NCI-H526 treated with DMSO at 0.1 percent for 48 hours (cell line): ENCODE measurements at places on chromosomes 13 and 19.

GRCh38 chr13:102367836-102368235, 34.0 kb downstream of the FGF14 start:
- no peak for DNase-seq

DNA sequence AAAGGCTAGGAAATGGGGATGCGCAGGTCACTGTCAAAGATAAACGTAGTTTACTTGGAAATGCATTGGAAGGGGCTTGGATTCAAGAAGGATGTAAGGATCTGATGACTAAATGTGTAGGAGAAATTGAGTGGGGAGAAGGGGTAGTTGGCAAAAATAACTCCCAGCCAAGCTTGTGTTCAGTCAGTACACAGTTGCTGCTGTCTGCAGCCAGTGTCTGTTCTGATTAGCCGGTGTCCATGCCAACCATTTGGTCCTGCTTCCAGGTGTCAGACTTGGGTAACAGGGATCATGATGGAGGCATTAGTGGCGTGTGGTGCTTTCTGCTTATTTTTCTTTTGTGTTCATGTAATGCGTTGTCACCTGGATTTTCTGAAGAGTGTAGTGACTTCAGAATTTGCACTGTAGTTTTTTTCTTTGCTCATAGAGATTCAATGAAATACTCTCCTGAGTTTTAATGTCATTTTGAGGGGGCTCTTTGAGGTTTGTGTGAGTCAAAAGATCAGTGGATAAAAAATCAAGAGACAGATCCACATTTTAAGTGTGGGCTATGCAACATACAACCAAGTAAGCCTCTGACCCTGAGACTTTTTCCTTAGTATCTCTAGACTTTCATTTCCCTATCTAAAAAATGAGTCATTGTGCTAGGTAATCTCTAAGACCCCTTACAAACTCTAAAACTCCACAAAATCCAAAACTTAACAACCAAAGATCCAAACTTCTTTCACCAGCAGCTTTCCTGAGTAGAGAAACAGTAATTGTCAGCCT, 103.9 kb downstream of the WDFY2 start:
- peak; percentile 56 for DNase-seq

DNA sequence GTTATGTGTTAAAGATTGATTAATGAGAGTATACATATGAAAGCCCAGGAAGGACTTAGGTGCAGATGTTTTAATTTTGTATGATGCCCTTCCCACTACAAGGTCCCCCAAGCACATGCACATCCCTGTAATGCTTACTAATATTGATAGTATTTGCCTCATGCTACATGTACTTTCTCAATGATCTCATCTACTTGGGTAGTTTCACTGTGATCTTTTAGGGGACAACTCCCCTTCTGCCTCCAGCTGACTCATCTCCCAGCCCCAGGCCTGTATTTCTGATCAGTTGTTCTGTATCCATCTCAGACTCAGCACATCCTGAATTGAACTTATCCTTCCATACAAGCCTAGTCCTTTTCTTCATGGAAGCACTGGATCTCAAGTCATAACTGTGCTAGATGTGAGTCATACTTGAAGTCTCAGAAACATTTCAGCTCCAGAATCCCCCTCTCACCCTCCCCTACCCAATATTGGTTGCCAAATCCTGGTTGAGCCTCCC, 49.4 kb upstream of the INTS6 start:
- no peak for DNase-seq

- DNase-seq, result no peak
Observed at GRCh38 chr13:46359714-46360113, 27.3 kb downstream of the RUBCNL start.

GRCh38 chr19:16836115-16837034, 7.2 kb downstream of the SIN3B start:
- no peak for DNase-seq

DNA sequence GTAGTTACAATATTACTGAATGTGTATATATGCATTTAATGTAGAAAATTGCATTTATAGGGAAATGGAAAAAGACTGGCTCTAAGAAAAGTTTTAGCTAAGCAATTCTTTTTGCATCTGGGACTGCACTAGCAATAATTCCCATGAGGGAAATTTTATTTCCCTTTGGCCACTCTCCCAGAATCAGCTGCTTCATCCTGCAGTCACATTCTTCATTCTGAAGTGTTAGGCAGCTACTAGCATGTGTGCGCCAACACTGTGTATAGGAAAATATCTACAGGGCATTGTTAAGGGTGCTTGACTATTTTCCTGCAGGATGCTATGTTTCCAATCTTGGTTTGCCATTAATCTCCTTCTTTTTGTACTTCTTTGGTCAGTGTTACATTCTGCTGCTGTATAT, 312.8 kb upstream of the PCDH20 start:
- DNase-seq, result no peak

DNA sequence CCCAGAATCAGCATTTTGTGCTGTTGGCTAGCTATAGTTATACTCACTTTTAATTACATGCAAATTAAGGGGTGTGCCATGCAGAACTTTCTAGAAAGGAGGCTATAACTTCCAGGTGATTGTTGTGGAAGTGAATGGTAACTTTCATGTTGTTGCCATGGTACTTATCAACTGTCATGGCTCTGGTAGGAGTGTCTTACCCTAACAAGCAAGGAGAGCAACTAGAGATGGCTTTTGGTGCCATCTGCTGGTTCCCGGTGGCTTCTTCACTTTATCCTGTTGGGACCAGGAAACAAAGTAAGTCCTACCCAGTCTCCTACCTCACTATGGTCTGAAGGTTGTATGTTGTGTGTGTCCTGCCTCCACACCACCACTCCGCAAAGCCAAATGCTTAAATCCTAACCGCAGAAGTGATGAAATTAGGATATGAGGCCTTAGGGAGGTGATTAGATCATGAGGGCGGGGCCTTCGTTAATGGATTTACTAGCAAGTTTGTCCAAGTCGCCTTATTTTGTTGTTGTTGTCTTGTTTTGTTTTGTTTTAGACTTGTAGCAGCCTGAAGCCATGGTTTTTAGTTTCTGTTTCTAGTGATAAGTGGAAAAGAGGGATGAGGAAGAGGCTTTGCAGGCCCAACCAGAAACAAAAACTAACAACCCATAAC, 22.6 kb downstream of the FBXL12 start:
- peak; percentile 73 for DNase-seq

DNA sequence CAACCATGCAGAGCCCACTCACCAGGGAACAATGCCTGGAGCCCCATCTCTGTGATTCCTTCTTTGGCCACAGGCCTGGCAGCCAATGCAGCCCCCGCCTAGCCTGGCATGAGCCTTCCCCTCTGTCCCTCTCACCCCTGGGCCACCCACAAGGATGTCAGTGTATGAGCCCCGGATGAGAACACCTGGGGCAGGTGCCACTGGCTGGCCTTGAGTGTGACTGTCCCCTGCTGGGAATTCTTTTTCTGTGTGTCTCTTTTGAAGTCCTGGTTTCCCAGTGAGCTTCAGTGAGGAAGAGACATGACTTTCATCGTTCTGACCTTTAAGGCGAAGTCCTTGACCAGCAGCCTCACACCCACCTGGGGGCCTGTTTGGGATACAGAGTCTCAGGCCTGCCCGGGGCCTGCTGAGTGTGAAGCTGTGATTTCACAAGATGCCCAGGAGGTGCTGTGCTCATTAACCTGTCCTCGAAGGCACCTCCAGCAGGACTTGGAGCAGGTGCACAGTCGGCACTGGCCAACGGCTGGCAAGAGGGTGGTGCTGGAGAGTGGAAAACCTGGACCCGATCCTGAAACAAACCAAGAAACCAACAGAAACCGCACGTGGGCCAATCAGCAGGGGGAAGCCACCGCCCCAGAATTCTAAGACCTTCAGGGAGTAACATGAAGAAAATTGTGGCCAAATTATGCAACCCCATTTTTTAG, 27.4 kb upstream of the SPACA7 start:
- DNase-seq, result no peak

DNA sequence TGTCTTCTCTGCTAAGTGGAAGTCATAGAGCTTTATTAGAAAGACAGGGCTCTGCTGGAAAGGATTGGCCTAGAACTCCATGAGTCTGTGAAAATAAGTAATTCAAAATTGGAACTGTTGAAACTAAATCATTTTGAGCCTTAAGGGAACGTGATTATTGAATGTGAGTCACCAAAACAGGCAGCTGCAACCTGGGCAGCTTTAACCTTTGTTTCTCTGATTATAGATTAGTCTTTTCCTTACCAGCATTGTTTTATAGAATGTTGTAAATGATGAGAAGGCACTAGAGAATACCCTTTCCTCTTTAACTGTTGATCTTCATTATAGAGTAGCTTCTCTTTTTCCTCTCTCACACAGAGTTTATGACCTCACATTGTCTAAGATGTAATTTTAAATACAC, 638.8 kb upstream of the SLITRK6 start:
- DNase-seq, result no peak

DNA sequence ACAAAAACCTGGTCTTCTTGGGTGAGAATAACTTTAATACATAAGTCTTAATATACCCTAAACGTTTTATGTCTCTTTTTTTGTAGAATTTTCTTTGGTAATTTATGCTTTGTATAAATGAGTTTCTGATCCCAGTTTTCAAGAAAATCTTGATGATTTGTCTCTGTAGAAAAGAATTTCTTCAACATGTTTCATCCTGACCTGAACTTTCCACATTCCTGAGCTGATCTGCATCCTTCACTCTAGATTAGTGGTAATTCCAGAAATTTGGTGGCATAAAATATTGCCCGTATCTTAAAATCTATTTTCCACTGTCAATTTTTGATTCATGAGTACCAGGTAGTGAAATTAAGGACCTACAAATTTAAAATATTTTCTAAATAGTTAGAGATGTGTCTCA, 16.3 kb downstream of the ZNF714 start:
- no peak for DNase-seq

GRCh38 chr19:19540064-19540714, 2.1 kb downstream of the CILP2 start:
- peak; percentile 59 for DNase-seq

DNA sequence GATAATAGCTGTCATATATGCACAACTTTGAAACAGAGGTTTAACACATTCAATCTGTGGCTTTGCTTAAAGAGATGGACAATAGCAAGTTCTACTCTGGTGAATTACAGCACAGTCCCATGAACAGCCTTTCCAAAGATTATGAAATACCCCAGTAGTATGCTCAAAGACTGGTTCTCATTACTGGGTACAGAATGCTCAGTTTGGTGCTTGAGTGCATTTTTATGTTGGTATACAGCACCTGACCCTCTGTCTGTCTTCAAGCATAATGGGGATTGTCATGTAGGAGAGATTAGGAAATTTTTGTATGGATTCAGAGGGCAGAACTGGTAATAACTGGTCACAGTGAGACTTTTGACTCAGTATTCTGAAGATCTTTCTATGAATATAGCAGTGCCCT, 7.6 kb downstream of the LMO7 start:
- DNase-seq, result no peak

DNA sequence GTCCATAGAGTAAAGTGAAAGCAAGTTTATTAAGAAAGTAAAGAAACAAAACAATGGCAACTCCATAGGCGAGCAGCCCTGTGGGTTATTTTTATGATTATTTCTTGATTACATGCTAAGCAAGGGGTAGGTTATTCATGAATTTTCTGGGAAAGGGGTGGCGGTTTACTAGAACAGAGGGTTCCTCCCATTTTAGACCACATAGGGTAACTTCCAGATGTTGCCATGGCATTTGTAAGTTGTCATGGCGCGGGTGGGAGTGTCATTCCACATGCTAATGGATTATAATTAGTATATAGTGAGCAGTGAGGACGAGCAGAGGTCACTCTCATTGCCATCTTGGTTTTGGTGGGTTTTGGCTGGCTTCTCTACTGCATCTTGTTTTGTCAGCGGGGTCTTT, 8.4 kb upstream of the DCUN1D2 start:
- no peak for DNase-seq

GRCh38 chr19:3604987-3605343, 1.7 kb downstream of the TBXA2R start:
- DNase-seq, result no peak

DNA sequence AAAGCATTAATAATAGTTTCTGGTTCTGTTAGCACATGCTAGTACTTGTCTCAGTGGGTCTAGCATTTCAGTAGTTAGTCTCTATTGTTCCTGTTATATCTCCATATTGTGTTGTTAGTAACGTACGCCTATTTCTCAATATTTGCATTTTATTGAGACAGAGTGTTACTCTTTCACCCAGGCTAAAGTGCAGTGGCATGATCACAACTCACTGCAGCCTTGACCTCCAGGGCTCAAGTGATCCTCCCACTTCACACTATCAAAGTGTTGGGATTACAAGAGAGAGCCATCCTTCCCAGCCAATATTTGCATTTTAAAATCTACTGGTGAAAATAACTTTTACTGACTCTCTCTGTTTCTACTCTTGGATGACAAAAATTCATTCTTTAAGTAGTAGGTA, 154.6 kb upstream of the PRR20A start:
- DNase-seq, result no peak

- DNase-seq, result no peak
Observed at GRCh38 chr13:41130356-41130755, 2.2 kb downstream of the KBTBD6 start.

DNA sequence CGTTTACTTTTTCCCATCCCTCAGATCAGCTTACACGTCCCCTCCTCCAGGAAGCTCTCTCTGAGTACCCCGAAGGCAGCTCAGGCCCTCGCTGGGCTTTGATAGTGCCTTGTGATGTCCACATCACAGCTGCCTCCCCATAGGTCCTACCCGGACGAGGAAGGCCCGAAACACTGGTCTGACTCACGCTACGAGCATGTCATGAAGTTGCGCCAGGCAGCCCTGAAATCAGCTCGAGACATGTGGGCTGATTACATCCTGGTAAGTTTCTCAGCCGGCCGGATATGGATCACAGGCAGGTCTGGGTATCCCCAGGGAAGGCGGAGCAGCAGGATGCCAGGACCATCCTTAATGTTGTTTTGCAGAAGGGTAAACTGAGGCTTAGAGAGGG, 4.8 kb downstream of the COLGALT1 start:
- DNase-seq, result no peak

- DNase-seq, result no peak
Observed at GRCh38 chr13:20460761-20461160, 64.9 kb downstream of the CRYL1 start.

- DNase-seq, result no peak
Observed at GRCh38 chr19:48805452-48805851, 5.4 kb downstream of the BCAT2 start.

- DNase-seq, result no peak
Observed at GRCh38 chr19:38915329-38916321, 3.6 kb upstream of the CCER2 start.

GRCh38 chr19:46297700-46298478, 1.0 kb downstream of the HIF3A start:
- DNase-seq, result no peak

- no peak for DNase-seq
Observed at GRCh38 chr13:113669231-113669754, 2.3 kb downstream of the GRK1 start.

DNA sequence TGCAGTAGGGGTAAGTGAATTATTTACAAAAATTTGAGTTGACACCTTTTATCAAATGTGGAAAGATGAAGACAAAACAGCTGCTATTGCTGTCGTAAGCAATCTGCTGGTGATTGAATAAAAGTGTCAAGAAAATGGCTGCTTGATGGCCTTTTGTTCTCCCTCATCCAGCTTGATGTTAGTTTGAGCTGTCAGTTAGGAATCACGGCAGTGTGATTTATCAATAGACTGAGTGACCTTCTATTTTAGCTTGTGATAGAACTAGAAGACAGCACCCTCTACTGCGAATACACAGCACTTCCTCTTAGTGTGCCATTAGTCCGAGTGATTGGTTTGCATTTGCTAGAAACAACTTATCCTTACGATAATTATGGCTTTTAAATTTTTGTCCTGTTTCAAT, 76.3 kb downstream of the MZT1 start:
- peak; percentile 23 for DNase-seq

- DNase-seq, result no peak
Observed at GRCh38 chr13:50855681-50856080, 12.2 kb upstream of the DLEU7 start.

- DNase-seq, result no peak
Observed at GRCh38 chr13:104008541-104009435, 942.6 kb upstream of the SLC10A2 start.

- no peak for DNase-seq
Observed at GRCh38 chr19:8097198-8097597, 44.6 kb downstream of the CCL25 start.
